Heart right ventricle (tissue), 16 donors: ENCODE measurements at places on chromosomes 6 and 20.

DNA sequence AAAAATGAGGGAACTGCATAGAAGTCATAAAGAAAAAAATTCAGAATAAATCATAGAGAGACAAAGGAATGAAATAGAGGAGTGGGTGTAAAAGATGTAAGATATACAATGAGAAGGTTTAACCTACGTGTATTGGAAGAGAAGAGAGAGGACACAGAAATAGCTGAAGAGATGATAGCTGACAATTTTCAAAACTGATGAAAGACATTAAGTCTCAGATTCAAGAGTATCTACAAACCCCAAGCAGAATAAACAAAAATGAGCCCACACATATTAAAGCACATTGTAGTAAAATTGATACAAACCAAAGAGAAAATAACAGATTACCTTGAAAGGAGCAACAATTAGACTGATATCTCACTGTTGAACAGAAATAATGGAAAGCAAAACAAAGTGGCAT lies 143.3 kb upstream of the PRND start:
- peaks cover 49% of the 10 kb centered on the region for H3K27me3 ChIP-seq
- no peaks in the 10 kb centered on the region for H3K36me3 ChIP-seq
- no peak for DNase-seq
- H3K4me3 ChIP-seq: no peak overlapping the region

DNA sequence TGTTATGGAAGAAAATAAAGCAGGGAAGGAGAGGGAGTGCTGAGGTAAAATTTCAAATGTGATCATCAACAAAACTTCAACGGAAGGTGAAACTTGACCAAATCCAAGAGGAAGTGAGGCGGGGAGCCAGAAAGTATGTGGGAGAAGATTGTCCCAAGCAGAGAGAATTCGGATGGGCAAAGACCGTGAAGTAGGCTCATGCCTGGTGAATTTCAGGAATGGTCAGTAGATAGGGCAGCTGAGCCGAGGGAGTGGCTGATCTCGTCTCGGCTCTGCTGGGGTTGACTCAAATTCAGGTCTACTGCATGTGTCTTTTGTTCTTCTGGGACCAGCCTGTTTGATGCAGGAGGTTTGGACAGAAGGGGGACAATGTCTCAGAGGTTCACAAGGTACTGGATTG lies 7.0 kb upstream of the CSNK2A1 start:
- H3K4me1 ChIP-seq: peaks cover 6% of the 10 kb centered on the region
- no peaks in the 10 kb centered on the region for H3K36me3 ChIP-seq
- DNase-seq: no peak
- H3K27me3 ChIP-seq: no peaks in the 10 kb centered on the region
- H3K4me3 ChIP-seq: no peak overlapping the region
- H3K27ac ChIP-seq: no peak overlapping the region

- H3K36me3 ChIP-seq: no peaks in the 10 kb centered on the region
- DNase-seq: no peak
- no peak overlapping the region for H3K27ac ChIP-seq
- H3K4me3 ChIP-seq: no peak overlapping the region
Observed at GRCh38 chr6:7132398-7133035, 24.8 kb downstream of the RREB1 start.

DNA sequence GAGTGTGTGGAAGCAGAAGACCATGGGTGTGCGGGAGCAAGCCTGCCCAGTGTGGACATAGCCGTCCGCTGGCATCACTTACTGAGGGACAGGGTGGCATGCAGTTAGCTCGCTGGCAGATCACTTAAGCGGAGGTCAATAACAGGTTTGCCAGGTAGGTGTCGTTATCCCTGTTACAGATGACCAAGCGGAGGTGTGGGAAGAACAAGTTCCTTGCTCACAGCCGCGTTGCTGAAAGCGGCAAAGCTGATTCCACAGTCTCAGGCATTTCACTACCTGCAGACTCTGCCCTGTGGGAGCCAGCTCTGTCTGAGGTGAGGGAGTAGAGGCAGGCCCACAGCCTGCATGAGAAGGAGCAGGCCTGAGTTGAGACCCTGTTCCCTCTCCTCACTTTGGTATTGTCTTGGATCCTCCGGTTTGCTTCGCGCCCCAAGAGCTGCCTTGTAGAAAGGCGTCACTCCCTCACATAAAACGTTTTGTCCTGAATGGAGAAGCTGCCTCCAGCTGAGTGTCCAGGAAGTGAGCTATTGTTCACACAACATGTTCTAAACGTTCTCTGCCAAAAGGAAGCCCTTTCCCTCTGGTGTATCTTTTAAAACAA lies 96.9 kb downstream of the TCP11 start:
- H3K27ac ChIP-seq: peak overlapping the region; percentile 82
- no peaks in the 10 kb centered on the region for H3K36me3 ChIP-seq
- H3K4me3 ChIP-seq: no peak overlapping the region
- no peaks in the 10 kb centered on the region for H3K27me3 ChIP-seq
- DNase-seq: no peak

GRCh38 chr20:39222101-39222500 lies 260.0 kb downstream of the DHX35 start:
- no peak overlapping the region for H3K4me3 ChIP-seq
- H3K27me3 ChIP-seq: peaks cover 17% of the 10 kb centered on the region
- no peaks in the 10 kb centered on the region for H3K4me1 ChIP-seq
- DNase-seq: no peak
- no peaks in the 10 kb centered on the region for H3K36me3 ChIP-seq
- H3K27ac ChIP-seq: no peak overlapping the region

DNA sequence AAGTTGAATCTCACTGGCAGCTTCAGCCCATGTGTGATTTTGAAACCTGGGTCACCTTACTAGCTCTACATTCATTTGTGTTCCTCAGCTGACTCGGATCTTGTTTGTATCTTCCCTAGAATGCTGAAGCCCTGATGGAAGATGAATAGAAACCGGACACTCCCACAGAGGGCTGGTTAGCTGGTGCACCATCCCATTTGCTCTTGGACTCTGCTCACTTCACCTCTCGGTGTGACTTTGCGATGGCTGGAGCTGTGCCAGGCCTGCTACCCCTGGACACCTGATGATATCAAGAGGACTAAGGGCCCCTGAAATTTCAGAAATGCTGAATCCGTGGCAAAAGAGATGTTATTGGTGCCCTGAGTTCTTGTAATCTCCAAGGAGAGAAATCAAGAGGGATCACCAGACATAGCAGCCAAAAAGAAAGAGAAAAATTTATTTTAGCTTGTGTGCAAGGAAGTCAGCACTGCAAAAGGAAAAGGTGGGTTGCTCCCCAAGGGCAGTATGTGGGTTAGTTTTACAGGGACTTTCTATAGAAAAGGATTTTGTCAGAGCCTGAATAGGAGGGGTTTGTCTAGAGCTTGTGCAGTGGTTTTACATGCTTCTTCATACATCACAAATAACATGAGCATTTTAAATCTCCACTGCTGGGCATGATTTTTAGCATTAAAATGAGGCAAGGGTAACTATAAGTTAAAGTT lies 426.3 kb upstream of the NOX3 start:
- no peaks in the 10 kb centered on the region for H3K4me1 ChIP-seq
- H3K27ac ChIP-seq: no peak overlapping the region
- H3K27me3 ChIP-seq: no peaks in the 10 kb centered on the region
- no peak for DNase-seq
- H3K36me3 ChIP-seq: no peaks in the 10 kb centered on the region
- no peak overlapping the region for H3K4me3 ChIP-seq

DNA sequence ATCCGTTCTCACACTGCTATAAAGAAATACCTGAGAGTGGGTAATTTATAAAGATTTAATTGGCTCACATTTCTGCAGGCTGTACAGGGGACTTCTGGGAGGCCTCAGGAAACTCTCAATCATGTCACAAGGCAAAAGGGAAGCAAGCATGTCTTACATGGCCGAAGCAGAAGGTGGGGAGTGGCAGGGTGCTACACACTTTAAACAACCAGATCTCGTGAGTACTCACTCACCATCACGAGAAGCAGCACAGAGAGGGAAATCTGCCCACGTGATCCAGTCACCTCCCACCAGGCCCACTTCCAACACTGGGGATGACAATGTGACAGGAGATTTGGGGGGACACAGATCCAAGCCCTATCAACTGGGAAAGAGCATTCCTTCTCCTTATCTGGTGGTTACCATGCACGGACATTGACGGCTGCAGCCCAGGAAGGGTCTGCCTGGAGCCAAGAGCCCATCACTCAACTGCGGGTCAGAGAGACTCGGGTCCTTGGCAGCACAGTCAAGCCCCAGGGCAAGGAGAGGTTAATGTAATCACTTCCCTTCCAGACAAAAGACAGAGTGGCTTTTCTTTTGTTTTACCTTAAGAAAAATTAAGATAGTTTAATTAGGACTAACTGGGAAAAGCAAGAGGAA lies 112.3 kb upstream of the CST7 start:
- no peaks in the 10 kb centered on the region for H3K27me3 ChIP-seq
- no peaks in the 10 kb centered on the region for H3K4me1 ChIP-seq
- H3K36me3 ChIP-seq: no peaks in the 10 kb centered on the region

DNA sequence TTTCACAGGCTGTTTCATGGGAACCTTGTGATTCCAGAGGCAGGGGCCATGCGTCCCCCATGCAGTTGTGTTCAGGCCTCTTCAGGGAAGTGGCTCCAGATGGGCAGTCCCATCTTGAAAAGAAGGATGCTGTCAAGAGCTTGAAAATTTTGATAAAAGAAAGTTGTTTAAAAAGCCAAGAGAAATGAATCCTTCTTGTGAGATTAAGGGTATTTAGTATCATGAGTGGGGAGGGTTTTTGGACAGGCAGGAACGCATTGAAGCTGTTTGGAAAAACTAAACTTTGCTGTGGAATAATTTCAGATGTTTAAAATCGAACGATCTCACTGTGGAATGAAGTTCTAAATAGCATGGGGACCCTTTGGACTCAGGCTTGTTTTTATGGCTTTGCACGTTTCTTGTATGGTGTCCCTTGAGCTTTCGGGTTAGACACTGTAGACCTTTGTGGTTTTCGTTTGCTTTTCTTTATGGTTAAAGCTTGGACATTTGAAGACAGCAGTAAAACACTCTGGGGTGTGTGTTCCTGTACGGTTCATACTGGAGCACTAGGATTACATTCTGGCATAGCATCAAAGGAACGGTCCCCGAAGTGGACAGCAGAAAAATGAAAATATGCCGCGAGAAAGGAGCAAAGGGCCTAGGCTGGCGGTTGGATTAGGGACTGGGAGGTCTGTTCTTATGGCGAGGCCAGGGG lies 18.2 kb downstream of the KIF25 start:
- no peak overlapping the region for H3K27ac ChIP-seq
- no peaks in the 10 kb centered on the region for H3K36me3 ChIP-seq
- H3K27me3 ChIP-seq: no peaks in the 10 kb centered on the region
- DNase-seq: no peak
- no peak overlapping the region for H3K4me3 ChIP-seq

GRCh38 chr6:162922563-162923166 lies 194.9 kb downstream of the PACRG start:
- H3K27ac ChIP-seq: no peak overlapping the region
- no peaks in the 10 kb centered on the region for H3K4me1 ChIP-seq
- no peak overlapping the region for H3K4me3 ChIP-seq
- H3K36me3 ChIP-seq: no peaks in the 10 kb centered on the region

- no peaks in the 10 kb centered on the region for H3K27me3 ChIP-seq
- H3K4me3 ChIP-seq: no peak overlapping the region
- no peaks in the 10 kb centered on the region for H3K36me3 ChIP-seq
- no peaks in the 10 kb centered on the region for H3K4me1 ChIP-seq
Observed at GRCh38 chr6:14100138-14100537, 17.4 kb upstream of the CD83 start.

DNA sequence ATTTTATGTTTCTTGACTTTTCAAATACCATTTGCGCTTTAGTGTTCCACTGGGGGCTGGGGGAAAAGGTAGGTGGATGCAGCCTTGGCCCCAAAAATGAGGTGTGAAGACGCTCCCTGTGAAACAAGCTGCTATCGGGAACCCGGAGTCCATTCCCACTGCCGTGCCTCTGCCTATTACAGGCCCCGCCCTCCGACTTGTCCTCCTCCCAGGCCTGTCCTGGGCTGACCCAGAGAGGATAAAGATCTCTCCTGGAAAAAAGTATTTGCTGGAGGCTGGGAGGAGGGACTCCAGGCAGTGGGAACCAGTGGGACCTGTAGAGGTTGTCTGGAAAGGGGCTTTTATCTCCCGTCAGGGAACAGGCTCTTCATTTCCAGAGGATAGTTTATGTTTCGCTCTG lies 215.0 kb downstream of the SLC24A3 start:
- peaks cover 9% of the 10 kb centered on the region for H3K27me3 ChIP-seq
- H3K36me3 ChIP-seq: no peaks in the 10 kb centered on the region
- peak; percentile 16 for DNase-seq
- H3K4me1 ChIP-seq: peaks cover 15% of the 10 kb centered on the region

- H3K36me3 ChIP-seq: no peaks in the 10 kb centered on the region
- H3K27me3 ChIP-seq: peaks cover 3% of the 10 kb centered on the region
- H3K27ac ChIP-seq: no peak overlapping the region
- no peak overlapping the region for H3K4me3 ChIP-seq
- DNase-seq: no peak
- H3K4me1 ChIP-seq: no peaks in the 10 kb centered on the region
Observed at GRCh38 chr6:10347561-10348327, 67.1 kb downstream of the TFAP2A start.

- no peak overlapping the region for H3K27ac ChIP-seq
- no peaks in the 10 kb centered on the region for H3K36me3 ChIP-seq
- no peak overlapping the region for H3K4me3 ChIP-seq
- no peak for DNase-seq
Observed at GRCh38 chr6:3388786-3389185, 68.1 kb downstream of the SLC22A23 start.

DNA sequence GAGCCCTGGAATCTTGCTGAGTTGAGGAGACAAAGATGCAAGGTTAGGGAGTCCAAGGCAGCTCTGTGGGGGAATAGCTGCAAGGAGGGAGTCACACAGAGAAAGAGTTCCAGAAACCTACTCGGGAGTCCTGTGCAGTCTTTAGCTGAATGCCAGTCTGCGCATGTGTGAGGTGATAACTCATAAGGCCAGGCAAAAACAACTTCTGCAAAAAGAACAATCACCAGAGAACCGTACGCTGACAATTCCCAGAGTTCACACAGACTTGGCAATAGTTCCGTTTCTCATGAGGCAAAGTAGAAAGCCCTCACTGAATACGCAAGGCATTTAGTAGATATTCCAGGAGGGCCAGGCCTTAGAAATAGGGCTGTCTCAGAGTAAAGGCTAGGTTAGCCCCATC lies 135.2 kb upstream of the TAB2 start:
- H3K27me3 ChIP-seq: no peaks in the 10 kb centered on the region
- no peaks in the 10 kb centered on the region for H3K36me3 ChIP-seq
- no peak overlapping the region for H3K4me3 ChIP-seq
- no peak for DNase-seq

- H3K4me1 ChIP-seq: no peaks in the 10 kb centered on the region
- H3K4me3 ChIP-seq: no peak overlapping the region
- DNase-seq: no peak
Observed at GRCh38 chr20:38225240-38225899, 35.2 kb downstream of the KIAA1755 start.

DNA sequence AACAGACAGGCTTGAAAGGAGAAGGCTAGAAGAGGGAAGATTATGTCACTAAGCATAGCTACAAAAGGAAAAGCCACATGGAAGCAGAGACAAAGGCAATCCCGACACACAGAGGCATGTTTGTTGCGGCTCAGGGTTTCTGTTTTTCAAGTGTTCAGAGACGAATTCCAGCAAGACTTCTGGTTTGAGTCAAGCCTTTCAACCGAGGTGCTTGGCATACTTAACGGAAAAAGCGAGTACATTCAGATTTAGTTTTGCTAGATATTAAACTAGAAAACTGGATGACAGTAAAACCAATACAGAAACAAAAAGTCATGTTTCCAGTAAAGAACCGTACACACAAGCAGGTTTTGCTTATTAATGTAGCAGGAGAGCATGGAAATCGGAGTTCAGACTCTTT lies 27.2 kb downstream of the MCUR1 start:
- H3K4me1 ChIP-seq: peaks cover 10% of the 10 kb centered on the region
- no peak overlapping the region for H3K4me3 ChIP-seq
- peaks cover 3% of the 10 kb centered on the region for H3K36me3 ChIP-seq
- H3K27ac ChIP-seq: no peak overlapping the region
- H3K27me3 ChIP-seq: no peaks in the 10 kb centered on the region
- no peak for DNase-seq
